ENCODE measurements at places on chromosomes 7 and 10.

DNA sequence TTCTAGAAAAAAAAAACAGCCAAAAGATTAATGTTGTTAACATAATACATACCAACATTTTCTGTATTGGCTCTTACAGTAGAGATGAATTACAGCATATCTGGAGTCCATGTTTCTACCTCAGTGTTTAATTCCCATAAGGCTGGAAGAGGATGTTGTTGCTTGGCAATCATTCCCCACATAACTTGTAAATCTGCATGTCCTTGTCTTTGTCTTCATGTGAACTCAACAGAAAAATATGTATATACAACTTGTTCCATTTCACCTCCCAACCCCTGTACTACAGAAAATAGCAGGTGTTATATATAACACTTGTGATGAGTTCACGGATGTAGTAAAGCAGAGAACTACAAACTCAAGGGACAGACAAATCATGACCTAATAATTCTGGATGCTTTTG, 160.9 kb upstream of the SEMA3C start:
- DNase-seq, result no peak

DNA sequence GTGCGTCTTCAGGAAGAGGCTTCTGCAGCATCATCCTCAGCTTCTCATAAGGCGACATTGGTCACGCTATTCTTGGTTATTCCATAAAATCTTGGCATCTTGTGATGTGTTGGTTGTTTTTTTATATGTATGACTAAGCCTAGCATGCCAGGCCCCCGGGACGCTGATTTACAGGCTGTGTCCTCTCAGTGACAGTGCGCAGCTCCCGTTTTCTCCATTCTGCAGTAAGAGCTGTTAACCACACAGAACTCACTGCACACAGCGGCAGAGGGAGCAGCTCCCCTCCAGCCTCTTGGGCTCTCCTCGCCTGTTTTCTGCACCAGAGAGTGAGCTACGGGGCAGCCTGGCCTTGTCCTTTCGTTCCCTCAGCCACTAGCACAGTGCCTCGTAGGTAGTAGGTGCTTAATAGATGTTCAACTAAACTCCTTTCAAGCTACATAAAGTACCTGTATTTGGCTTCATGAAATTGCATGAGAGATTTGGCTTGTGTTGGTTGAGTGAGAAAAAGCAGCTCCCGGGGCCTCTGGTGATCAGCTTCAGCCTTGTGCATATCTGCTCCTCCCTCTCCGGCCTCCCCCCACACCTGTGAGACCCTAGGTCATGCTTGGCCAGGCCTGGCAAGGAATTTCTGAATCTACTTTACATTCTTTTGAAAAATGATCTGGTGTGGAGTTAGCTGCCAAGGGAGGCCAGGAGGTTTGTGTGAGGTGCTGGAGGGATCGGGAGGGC, 116.2 kb downstream of the WDR37 start:
- DNase-seq, result no peak

DNA sequence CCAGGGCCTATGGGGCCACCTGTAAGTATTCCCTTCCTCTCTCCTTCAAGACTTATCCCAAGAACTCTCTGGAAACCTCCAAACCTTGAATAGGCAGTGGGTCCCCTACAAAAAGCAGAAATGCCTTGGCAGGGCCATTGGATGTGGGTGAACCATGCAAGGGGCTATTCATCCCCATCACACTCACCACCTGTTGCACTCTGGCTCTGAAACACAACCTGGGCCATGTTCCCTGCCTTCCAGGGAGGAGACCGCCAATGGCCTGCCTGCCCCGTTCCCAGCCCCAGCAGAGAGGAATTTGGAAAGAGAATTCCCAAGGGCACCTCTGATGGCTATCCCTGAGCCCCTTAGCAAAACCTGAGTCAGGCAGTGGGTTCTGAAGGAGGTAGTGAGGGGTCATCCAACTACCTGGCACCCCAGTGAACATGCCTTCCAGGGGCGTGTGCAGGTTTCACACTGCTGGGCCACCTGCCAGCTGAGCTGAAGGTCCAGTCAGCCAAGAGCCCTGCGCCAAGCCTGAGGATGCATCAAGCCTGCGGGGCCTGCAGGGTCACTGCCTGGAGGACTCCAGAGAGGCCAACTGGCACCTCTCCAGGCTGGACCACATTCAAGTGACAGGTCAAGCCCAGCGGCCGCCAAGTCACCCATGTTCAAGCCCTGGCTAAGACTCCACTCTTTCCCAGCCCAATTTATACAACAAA, 101.3 kb downstream of the COL13A1 start:
- DNase-seq, result no peak

DNA sequence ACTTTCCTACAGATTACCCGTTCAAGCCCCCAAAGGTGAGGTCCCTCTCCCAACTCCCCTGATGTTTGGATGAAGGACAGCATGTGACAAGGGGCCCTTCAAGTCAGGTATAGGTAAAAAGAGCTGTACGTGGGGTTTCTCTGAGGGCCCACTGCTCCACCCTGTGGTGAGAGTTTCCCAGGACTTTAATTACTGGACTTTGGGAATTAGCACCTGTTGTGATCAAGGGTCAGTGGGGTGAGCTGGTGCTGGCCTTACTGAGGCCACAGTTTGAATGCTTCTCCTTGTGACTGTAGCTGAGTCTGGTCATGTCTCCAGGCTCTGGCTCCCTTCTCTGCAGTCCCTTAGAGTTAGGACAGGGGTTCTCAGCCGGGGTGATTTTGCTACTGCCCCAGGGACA, 16.8 kb downstream of the UBE2D4 start:
- DNase-seq, result no peak

GRCh38 chr7:292826-293225, 2.9 kb downstream of the FOXL3 start:
- no peak for DNase-seq

GRCh38 chr10:15341502-15342128, 29.5 kb downstream of the FAM171A1 start:
- no peak for DNase-seq
